ENCODE measurements at places on chromosomes 4 and X.

DNA sequence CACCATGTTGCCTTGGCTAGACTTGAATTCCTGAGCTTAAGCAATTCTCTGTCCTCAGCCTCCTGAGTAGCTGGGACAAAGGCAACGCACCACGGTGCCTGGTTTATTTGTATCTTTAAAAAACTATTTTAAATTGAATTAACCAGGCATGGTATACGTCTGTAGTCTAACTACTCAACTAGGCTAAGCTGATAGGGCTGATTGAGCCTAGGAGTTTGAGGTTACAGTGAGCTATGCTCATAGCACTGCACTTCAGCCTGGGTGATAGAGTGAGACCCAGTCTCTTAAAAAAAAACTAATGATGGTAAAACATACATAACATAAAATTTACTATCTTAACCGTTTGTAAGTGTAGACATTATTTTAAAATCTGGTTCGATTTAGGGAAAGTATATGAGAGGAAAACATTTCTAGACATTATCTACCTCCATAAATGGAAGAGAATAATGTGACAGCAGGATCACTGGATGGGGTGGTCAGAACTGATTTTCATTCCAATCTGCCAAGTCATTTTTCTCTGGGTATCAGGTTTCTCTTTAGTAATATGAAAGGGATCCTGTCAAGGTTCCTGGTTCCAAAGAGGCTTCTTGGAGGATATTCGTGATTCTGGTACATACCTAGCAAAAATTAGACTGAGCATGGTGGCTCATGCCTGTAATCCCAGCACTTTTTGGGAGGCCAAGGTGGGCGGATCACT lies 8.7 kb upstream of the ITGB1BP2 start:
- peaks cover 5% of the 10 kb centered on the region for H3K4me1 ChIP-seq
- DNase-seq, result no peak
- no peak overlapping the region for H3K27ac ChIP-seq
- peaks cover 19% of the 10 kb centered on the region for H3K36me3 ChIP-seq

DNA sequence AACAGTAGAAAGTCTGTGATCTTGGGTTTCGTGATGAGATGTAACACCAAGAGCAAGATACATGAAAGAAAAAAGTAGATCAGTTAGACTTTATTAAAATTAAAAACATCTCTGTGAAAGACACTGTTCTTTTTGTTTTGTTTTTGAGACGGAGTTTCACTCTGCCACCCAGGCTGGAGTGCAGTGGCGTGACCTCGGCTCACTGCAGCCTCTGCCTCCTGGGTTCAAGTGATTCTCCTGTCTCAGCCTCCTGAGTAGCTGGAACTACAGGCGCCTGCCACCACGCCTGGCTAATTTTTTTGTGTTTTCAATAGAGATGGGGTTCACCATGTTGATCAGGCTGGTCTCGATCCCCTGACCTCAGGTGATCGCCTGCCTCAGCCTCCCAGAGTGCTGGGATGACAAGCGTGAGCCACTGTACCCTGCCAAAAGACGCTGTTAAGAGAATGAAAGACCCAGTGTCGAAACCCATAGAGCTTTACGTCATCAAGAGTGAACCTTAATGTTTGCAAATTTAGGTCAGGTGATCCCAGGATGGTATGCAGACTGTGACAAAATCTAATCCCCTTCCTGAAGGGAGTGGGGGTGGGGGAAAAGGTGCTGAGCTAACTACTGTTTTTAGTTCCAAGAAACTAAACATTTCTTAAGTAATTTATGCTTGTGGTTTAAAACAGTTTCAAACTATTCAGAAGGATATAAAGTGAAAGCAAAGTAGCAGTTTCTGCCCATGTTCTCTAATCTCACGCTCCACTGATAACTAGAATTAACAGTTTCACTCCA lies 8.0 kb downstream of the OFD1 start:
- no peaks in the 10 kb centered on the region for H3K27me3 ChIP-seq
- no peak overlapping the region for H3K4me3 ChIP-seq
- no peaks in the 10 kb centered on the region for H3K4me1 ChIP-seq
- no peak for DNase-seq

GRCh38 chrX:34880656-34881055 lies 61.9 kb upstream of the FAM47B start:
- no peaks in the 10 kb centered on the region for H3K36me3 ChIP-seq
- no peaks in the 10 kb centered on the region for H3K4me1 ChIP-seq
- H3K27me3 ChIP-seq, result no peaks in the 10 kb centered on the region
- no peak overlapping the region for H3K27ac ChIP-seq

DNA sequence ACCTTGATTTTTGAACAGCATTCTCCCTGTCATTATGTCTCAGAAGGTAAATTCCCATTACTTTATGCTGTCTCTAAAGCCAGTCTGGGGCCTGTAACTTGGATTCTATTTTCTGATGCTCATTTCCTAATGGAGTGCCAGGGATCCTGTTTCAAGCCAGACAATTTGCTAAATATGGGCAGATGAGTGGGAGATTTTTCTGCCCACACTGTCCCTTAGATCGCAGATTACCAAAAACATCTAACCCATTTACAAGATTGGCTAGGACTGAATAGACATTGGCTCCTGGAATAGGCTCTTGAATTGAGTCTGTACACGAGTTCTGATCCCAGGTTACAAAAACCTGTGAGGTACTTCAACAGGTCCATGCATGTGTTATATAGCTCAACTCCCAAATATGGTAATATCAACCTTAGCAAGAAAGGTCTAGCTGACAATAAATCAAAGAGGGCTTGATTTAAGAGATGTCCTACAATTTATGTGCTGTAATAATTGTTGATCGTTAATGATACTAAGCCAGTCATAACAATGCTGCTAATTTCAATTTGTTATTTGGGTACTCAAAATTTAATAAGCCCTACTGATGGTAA lies 5.7 kb downstream of the GPC3 start:
- no peak for DNase-seq
- H3K27me3 ChIP-seq, result peaks cover 2% of the 10 kb centered on the region
- no peak overlapping the region for H3K27ac ChIP-seq

DNA sequence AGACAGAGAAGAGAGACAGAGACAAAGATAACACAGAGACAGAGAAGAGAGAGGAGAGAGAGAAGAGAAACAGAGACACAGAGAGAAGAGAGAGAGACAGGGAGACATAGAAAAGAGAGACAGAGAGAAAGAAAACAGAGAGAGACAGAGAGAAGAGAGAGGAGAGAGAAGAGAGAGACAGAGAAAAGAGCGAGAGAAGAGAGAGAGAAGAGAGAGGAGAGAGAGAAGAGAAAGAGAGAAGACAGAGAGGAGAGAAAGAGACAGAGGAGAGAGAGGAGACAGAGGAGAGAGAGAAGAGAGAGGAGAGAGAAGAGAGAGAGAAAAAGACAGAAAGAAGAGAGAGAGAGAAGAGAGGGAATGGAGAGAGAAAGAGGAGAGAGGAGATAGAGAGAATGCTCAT lies 601.1 kb upstream of the PRKX start:
- no peak overlapping the region for H3K4me3 ChIP-seq
- H3K36me3 ChIP-seq, result no peaks in the 10 kb centered on the region
- DNase-seq, result no peak
- H3K4me1 ChIP-seq, result no peaks in the 10 kb centered on the region
- no peaks in the 10 kb centered on the region for H3K27me3 ChIP-seq
- no peak overlapping the region for H3K27ac ChIP-seq

GRCh38 chr4:145557720-145558119 lies 61.5 kb upstream of the MMAA start:
- peak; percentile 56 for DNase-seq
- H3K27me3 ChIP-seq, result peaks cover 5% of the 10 kb centered on the region
- H3K36me3 ChIP-seq, result peaks cover 49% of the 10 kb centered on the region
- H3K27ac ChIP-seq, result no peak overlapping the region
- no peak overlapping the region for H3K4me3 ChIP-seq
- H3K4me1 ChIP-seq, result peaks cover 8% of the 10 kb centered on the region

DNA sequence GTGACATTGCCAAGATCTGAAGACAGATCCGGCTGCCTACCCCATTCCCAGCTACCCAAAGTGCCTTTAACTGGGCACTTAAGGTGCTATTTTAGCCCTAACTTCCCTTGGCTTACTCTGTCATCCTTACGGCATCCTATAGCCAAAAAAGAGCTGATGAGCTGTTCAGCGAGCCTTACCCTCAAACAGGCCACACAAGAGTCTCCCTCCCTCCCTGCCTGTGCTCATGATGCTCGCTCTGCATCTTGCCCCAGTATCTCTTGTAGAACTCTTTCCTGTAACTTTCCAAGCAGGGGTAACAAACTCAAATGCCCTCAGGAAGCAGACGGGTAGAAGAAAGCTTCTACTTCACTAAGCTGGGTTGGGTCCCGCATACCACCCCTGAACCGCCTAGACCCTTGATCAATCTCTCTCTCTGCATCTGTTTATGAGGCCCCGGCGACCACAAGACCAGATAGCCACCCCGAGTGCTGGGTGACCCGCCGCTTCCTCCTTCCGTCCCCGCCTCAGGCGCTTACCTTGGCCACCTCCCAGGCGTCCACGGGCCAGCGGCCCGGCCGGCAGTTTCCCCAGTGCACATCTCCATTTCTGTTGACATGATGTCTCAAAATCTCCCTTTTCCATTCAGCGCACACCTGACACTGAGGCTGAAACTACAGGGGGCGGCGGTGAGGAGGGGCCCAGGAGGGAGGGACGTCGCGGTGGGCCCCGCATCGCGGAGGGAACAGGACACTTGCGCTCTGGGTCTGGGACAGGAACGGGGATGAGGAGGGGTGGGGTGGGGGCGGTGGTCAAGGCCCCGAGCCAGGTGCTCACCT lies 663 bp downstream of the CXorf38 start:
- H3K27me3 ChIP-seq, result peaks cover 3% of the 10 kb centered on the region
- DNase-seq, result peak; percentile 6
- H3K27ac ChIP-seq, result peak overlapping the region; percentile 84
- H3K36me3 ChIP-seq, result peaks cover 15% of the 10 kb centered on the region
- H3K4me3 ChIP-seq, result peak overlapping the region; percentile 97

DNA sequence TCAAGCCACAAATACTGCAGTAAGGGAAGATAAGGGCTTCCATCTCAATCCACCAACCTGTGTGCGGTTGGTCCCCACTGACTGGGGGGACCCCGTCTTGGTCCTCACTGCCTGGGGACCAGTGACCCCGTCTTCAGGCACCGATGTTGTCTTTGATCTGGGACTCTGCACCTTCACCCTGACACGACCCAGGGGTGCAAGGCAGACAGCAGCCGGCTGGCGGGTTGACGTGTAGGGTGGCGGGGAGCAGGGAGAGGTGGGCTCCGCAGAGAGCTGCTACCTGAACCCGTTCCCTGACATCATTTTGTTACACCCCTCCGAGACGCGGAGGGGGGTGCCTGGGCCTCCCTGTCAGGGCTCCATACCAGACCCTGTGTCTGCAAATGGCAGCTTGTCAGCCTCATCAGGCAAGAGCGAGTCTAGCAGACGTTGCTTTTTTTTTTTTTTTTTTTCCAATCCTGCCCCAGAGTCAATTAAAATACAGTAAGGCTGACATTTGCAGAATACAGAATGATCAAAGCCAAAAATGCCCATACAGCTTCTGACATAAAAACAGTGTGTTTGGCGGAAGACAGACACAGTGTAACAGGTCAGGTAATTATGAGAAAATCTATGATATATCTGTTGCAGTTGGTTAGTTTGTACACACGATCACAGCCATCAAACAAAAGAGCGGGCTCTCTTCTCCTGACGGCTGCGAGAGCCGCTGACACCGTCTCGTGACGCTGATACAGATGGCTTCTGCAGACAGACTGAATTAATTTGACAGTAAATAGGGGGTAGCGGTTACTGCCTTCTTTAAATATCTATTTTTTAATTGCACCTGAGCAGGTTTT lies 118.6 kb downstream of the CRLF2 start:
- no peak for DNase-seq
- peaks cover 17% of the 10 kb centered on the region for H3K36me3 ChIP-seq
- peaks cover 7% of the 10 kb centered on the region for H3K27me3 ChIP-seq
- H3K4me1 ChIP-seq, result no peaks in the 10 kb centered on the region
- H3K27ac ChIP-seq, result no peak overlapping the region

DNA sequence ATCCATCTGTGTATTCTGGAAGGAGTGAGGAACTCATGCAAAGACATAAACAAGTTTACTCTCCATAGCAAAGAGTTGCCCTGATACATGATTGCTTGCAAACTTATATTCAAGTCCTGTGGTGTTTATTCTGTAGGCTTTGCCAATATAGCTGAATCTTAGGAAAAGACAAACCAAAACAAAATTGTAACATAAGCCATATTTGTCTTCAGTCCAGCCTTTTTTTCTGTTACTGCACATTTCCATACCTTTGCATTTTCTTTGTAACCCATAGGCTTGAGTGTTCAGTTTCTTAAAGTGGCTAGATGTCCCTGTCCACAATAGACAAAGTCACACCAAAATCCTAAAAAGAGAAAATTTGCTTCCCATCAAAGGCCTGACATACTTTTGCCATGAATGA lies 120.4 kb downstream of the PPARGC1A start:
- H3K27ac ChIP-seq, result no peak overlapping the region
- no peaks in the 10 kb centered on the region for H3K4me1 ChIP-seq
- H3K36me3 ChIP-seq, result no peaks in the 10 kb centered on the region
- H3K27me3 ChIP-seq, result peaks cover 2% of the 10 kb centered on the region

GRCh38 chr4:47075262-47075661 lies 43.9 kb downstream of the GABRB1 start:
- peaks cover 8% of the 10 kb centered on the region for H3K4me1 ChIP-seq
- no peaks in the 10 kb centered on the region for H3K27me3 ChIP-seq
- H3K27ac ChIP-seq, result no peak overlapping the region
- DNase-seq, result no peak

DNA sequence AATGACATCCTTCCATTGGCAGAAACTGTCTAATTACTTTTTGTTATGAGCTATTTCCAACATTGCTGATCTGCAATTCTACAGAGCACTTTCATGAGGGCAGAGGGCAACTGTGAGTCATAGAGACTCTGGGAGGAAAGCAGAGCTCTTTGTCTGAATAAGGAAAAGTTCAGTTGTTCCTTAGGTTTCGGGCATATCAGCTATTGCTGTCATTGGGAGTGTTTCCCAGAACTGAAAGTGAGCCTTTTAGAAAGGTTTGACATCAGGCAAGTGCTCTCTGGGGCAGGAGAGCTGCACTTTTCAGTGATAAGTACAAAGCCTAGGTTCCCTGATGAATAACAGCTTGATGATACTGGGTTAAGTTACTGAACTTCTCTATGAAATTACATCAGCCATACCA lies 119.2 kb upstream of the EDNRA start:
- H3K27me3 ChIP-seq, result peaks cover 2% of the 10 kb centered on the region
- no peaks in the 10 kb centered on the region for H3K4me1 ChIP-seq
- H3K4me3 ChIP-seq, result no peak overlapping the region
- DNase-seq, result no peak

GRCh38 chrX:143536176-143536575 lies 18.9 kb upstream of the SPANXN3 start:
- no peak for DNase-seq
- no peak overlapping the region for H3K27ac ChIP-seq
- H3K4me1 ChIP-seq, result no peaks in the 10 kb centered on the region

DNA sequence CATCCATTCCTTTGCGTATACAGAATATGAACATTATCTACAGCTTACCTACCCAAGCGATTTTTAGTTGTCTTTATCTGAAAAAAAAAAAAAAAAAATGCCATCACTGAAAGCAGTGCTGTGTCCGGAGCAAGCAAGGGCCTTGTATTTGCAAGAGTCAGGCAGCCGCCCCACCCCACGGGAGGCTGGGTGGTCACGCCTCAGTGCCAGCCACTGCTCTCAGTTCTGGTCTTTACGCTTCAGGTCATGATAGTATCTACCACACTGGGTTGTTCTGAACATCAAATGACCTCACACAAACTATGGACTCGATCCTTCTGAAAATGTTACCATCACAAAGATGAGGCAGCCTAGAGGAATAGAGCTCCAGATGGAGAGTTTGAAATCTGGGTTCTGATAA lies 62.7 kb upstream of the HELT start:
- no peak for DNase-seq
- H3K27ac ChIP-seq, result no peak overlapping the region
- H3K27me3 ChIP-seq, result no peaks in the 10 kb centered on the region

Data from endothelial cell (in vitro differentiated cells).